ENCODE measurements at places on chromosomes 16 and 17. TPM values are rescaled to one million over a fixed set of nuclear protein-coding genes. Genes with fewer than 3 reads are reported as not detected.
A peak's percentile ranks its signal among the peaks of the same experiment; 100 is the strongest.

The ACSM2A gene
- total RNA-seq, result not detected

The NPB gene
- total RNA-seq, result 0.66 TPM

The EIF4A3 gene
- 40.7 TPM for total RNA-seq

The GSG1L gene
- not detected for total RNA-seq

The GUCY2D gene
- total RNA-seq, result not detected

DNA sequence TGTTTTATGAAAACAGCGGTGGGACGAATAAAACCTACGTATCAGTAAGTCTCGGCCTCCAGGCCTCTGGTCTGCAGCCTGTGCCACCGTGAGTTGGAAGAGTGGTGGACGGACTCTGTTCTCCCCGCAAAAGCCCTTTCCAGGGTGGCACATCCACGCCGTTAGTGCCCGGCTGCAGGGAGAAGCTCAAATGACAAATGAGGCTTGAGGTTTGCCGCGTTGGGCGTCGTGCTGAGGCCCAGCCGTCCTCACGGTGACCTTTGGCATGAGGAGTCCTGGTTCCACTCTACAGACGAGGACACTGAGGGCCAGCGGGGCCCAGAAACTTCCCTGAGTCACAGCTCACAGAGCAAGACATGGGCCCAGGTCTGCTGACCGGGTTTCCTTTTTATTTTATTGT, 40.2 kb downstream of the JPH3 start:
- DNase-seq, result no peak

DNA sequence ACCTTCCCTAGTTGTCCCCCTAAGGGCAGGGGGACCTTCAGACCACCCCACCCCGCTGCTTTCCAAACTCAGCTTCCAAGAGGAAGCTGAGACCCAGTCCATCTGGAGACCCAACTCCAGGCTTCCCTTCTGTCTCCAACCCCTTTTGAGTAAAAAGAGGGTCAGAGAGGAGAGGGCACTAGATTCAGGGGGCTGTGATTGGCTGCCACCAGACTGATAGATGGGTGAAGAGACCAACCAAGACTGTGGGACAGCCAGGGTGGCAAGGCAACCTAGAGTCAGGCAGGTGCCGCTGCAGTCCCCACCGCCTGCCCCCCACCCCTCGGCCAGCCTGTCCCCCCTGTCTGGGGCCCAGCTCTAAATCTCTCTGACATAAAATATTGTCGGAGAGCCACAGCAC, 92.5 kb downstream of the SDK2 start:
- no peak for DNase-seq

DNA sequence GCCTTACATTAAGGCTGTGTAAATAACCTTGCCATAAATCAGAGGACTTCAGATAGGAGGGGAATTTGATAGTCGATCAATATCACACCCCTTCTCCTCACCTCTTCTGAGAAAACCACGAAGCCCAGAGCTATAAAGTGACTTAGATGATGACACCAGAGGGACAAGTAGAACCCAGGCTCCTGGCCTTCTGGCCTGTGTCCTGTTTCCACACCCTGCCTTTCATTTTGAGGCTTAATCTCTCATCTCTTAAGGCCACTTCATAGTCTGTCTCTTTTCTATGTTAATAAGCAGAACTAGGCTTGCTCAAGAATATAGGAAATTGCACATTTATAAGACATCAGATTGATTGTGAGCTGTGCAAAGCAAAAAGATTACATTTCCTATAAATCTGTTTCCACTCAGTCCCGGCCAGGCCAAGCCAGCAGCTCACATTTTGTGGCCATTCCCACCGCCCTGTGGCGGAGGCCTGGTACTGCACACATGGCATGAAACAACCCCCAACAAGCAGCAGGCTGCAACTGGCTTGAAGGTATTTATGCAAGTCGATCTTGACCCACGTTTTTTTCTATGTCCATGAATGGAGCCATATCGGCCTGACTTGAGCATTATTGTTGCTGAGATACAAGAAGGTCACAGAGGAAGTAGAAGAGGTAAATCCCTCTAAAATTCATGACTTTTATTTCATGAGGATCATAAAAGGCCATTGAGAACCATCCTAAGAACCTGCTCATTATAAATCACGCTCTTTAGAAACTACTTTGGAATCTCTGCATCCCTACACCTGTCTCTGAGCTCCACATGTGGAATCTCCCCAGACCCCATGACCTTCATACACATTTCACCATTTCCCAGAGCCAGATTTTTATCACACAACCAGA, 93.7 kb downstream of the PMP22 start:
- peak; percentile 65 for DNase-seq

DNA sequence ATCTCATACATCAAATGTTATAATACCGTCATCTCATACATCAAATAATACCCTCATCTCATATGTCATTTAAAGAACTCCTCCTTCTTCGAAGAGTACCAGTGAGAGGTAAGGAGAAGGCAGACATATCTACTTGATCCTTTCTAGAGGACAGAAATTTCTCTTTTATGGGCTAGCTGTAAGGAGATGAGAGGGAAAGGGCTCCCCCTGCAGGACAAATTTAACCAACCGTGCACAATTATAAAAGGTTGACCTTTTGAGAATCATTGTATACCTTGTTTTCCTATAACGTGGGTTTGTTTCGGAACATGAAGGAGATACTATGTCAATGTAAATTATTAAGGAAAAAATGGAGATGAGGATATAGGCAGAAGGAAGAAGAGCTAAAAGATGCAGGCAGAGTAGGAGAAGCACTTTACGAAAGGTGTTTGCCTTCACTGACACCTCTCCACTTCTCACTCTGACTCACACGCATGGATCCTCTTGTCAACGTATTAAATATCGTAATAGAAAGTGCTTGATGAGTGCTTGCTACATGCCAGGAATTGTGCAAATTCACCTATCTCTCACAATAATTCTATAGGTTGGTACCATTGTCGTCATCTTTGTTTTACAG, 465.9 kb upstream of the ERCC4 start:
- peak; percentile 47 for DNase-seq

DNA sequence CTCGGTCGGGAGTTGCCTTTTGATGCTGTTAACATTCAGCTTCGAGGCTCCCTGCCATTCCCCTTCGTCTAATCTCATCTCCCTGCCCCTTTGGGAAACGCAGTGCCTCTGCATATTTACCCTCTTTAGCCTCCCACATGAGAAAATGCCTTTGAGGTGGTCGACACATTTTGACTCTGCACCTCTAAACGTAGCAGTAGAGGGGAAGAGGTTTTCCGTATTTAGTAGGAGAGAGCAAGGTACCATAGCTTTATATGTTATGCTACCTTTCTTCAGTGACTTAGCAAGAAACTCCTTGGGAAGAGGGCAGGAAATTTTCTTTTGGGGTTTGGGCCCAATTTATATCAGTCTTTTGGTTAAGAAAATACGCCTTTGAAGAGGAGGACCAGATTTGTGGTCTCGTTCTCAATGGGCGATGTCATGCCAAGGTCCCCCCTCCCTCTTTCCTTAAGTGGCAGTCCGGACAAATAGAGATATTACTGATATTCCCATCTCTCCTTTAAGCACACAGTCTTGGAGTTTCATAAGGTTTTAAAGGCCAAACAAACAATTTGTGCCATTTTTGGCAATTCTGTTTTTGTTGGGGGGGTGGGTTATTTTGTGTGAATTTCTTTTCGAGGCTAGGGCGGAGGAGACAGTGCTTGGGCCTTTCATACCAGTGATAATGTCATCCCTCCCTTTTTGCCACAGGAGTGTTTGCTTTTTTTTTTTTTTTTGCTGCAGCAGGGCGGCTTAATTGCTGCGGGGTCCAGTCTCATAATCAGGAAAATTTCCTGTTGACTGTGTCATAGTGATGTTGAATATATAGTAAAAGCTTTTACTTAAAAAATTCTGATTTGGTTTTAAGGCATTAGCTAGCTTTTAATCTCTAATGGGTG, 1.5 kb downstream of the PAFAH1B1 start:
- no peak for DNase-seq

GRCh38 chr16:583470-583814, 6.4 kb upstream of the RAB40C start:
- peak; percentile 27 for DNase-seq

DNA sequence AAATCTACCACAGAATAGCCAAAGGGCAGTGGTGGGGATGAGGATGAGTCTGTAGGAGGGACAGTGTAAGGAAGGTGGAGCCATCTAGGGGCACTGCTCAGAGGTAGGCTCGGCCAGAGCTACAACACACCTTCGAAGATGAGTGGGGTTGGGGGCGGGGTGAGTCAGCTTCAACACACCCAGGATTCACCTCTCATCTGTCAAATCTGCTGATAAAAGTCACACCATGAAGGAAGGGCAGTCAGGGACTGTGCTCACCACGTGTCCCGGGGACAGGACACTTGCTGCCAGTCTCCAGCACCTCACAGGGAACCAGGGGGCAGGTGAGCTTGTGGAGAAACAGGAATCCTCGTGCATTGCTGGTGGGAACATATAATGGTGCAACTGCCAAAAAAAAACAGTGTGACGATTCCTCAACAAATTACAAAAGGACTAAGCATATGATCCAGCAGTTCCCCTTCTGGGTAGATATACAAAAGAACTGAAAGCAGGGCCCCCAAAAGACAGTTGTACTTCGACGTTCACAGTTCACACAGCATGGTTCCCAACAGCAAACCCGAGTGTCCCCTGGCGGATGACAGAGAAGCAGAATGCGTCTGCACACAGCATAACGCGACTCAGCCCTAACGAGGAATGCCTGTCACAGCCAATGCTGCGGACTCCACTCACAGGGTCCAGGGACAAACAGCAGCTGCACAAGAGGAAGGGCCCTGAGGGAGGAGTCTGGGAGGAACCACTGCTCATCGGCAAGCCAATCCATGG, 133.1 kb downstream of the ANKRD11 start:
- peak; percentile 60 for DNase-seq

DNA sequence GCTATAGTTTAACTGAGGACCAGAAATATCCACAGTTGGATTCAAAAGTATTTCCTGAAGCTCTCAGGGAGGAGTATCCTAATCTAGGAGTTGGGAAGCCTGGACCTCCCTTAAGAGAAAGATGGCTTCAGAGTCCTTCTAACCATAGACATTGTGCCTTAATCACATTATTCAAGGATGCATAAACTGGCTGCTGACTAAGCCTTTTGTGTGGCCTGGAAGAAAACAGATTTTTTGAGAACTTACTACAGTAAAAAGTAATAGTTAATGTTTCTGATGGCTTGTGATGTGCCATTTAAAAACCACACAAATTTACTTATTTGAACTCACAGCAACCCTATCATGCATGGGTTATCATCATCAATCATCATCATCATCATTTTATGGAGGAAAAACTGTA, 126.2 kb upstream of the RPL38 start:
- DNase-seq, result no peak

DNA sequence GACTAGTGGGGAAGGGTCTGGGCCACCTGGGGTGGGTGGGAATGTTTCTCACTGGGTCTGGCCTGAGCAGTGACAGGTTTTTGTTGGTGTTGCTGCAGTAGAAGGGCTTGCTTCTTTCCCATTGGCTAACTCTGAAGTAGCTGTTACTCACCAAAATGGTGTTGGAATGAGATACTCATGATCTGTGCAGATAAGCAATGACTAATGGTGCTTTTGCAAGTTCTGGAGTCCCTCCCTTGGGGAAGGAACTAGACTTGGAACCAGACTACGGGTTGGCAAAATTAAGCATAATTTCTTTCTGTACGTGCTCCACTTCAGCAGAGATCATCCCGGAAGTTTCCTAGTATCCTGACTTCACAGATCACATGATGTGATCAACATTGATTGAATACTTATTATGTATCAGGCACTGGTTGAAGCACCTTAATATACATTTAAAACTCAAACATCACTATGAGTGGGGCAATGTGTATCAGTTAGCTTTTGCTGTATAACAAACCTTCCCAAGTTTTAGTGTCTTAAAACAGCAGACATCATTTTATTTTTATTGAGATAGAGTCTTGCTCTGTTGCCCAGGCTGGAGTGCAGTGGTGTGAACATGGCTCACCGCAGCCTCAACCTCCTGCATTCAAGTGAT, 30.1 kb downstream of the CHP2 start:
- no peak for DNase-seq

GRCh38 chr16:51453251-51453650, 302.2 kb upstream of the SALL1 start:
- no peak for DNase-seq

DNA sequence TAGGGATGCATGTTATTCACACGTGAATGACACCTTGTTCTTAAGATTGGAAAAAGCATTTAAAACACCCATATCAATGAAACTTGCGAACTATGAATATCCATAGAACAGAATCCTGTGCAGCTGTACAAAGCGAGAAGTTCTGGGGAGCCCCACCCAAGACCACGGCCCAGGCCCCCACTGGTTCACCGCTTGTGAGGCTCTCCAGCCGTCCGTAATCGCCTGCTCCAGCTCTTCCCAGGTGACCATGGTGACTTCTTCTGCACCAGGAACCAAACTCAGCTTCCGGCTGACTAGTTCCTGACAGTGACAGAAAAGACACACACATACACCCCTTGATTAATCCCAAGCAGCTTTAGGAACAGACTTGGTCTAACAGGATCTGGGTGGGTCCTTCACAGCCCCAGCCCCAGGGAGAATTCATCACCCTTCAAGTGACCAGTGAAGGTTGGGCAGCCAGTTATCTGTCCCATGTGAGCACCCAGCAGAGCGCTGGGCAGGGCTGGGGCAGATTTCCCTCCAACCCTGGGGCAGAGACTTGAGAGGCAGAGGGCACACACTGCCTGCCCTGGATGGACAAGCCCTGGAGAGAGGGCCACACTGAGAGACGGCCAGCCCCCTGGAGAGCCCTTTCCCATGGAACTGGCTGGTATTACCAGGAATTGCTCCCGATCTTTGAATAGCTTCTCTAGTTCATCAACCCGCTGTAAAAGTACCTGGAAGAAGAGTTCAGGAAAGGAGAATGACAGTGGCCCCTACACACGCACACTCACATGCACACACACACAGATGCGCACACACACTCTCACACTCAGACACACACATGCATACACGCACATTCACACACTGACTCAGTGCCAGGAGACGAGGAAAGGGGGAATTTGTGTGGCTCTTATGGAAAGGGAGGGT, 3.6 kb downstream of the QRICH2 start:
- no peak for DNase-seq

GRCh38 chr16:70706948-70707465, 21.2 kb upstream of the MTSS2 start:
- DNase-seq, result no peak

- no peak for DNase-seq
Measured at GRCh38 chr17:6274310-6274709, 160.6 kb downstream of the AIPL1 start.

- DNase-seq, result no peak
Measured at GRCh38 chr17:42655528-42655927, 3.6 kb upstream of the TUBG2 start.

DNA sequence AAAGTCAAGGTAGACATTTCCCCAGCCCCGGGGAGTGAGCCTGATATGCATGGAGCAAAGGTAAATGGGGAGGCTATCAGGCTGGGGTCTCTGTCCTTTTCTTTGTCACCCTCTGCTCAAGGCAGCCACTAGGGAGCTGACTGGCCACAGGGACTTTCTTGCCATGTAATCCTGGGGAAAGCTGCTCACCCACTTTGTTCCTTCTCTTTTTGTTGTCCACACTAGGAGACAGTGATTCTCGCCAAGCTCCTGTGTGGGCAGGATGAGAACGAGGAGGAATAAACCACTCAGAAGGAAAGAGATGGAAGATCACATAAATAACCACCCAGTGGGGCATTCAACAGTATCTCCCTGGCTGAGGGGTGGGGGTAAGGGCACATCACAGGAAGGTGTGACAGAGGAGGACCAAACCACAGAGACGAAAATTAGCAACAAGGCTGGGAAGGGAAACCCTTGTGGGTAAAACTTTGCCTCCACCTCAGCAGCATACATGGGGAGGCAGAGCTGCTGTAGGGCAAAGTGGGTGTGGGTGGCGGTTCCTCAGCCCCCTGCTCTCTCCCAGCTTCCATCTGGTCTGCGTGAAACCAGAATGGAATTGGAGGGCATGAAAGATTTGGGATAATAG, 26.2 kb upstream of the CCL1 start:
- DNase-seq, result no peak

- no peak for DNase-seq
Measured at GRCh38 chr17:3944485-3945388, 19.5 kb downstream of the ATP2A3 start.
